CD4-positive, alpha-beta T cell treated with Interleukin-21 for 1 hour (primary cell): ENCODE measurements at places on chromosomes 11 and 22.

GRCh38 chr11:12677131-12677530, 2.9 kb downstream of the TEAD1 start:
- DNase-seq: no peak

DNA sequence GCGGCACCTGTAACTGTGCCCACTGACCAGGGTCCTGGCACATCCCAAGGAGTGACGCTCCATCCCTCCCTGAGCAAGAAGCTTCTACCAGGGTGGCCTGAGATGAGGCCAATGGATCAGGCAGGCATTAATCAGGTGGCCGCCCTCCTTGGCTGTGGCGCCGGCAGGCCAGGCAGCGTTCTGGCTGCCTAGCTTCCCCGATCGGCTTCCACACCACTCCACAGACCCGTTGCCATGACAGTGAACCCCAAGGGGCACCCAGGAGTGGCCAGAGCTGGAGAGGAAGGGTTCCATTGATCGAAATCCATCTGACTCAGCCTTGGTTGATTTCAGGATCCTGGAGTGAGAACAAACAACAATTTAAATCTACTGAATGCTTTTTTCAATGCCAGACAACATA, 20.5 kb downstream of the LRRC55 start:
- no peak for DNase-seq

- peak; percentile 42 for DNase-seq
These were observed 499 bp downstream of the ATL3 start for GRCh38 chr11:63670433-63671321.

- DNase-seq: no peak
These were observed 95.7 kb downstream of the NAV2 start for GRCh38 chr11:19808076-19808911.

- no peak for DNase-seq
These were observed 17.1 kb downstream of the KDM2A start for GRCh38 chr11:67136156-67136555.

DNA sequence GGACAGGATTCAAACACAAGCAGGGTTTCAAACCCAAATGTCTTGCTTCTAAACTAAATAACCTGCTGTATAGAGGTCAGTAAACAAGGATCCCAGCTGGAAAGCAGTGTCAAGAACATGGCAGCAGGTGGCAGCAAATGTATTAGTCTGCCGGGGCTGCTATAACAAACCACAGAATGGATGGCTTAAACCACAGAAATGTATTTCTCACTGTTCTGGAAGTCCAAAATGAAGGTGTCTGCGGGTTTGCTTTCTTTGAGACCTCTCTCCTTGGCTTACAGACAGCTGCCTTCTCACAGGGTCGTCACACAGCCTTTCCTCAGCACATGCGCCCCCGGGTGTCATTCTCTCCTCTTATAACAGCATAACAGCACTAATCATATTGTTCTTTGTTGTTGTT, 65.1 kb upstream of the LRRC55 start:
- DNase-seq: no peak

GRCh38 chr22:40203572-40203971, 25.8 kb downstream of the TNRC6B start:
- DNase-seq: peak; percentile 57

DNA sequence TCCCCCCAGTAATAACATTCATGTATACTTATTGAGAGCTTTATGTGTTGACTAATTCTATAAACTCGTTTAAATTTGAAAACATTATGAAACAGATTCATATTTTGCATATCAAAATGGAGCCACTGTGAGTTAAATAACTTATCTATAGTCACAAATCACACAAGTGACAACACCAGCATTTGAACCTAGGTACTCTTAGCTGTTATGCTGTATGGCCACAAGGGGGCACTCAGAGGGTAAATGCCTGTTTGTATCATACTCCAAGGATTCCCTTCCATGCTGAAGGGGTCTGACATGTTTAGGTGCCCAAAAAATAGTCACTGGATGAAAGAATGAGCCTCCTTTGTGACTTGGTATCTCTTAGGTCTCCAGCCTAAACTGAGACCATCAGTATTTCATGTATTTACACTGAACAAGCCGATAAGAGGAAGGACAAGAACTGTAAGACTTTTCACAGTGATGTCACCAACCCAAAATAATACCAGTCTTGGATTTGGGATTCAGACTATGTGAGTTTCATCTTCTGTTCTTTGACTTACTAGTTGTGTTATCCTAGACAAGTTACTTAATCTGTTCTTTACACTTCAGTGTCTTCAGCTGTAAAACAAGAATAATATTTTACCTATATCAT, 12.2 kb upstream of the OR52D1 start:
- DNase-seq: peak; percentile 47

- no peak for DNase-seq
These were observed 66.1 kb downstream of the PANX1 start for GRCh38 chr11:94194712-94195111.

- DNase-seq: no peak
These were observed 118.8 kb downstream of the MPPED1 start for GRCh38 chr22:43530349-43531201.

- DNase-seq: no peak
These were observed 6.2 kb upstream of the LDLRAD3 start for GRCh38 chr11:35937700-35938099.

GRCh38 chr11:65454696-65455456, 32.3 kb downstream of the NEAT1 start:
- peak; percentile 86 for DNase-seq

DNA sequence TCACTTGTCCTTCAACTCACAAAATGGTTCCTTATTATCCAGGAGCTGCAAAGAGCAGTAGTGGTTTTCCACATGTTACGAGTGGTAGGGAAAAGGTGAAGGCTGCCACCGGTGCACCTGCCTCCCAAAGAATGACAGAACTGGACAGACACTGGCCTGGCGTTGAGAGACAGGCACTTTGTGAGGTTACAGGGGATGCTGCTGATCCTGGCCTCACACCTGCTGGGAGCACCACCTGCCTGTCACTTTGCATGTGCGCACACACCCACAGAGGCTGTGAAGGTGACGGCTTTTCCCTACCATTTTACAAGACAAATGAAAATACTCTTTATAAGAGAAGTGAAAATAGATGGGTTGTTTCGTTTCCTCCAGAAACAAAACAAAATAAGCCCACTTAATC, 175.3 kb upstream of the B3GAT1 start:
- no peak for DNase-seq

GRCh38 chr11:42521994-42522393, 789.8 kb upstream of the API5 start:
- no peak for DNase-seq

- DNase-seq: no peak
These were observed 73.2 kb upstream of the TCF20 start for GRCh38 chr22:42343531-42344081.

GRCh38 chr11:47033439-47033838, 96.9 kb downstream of the CSTPP1 start:
- DNase-seq: no peak

DNA sequence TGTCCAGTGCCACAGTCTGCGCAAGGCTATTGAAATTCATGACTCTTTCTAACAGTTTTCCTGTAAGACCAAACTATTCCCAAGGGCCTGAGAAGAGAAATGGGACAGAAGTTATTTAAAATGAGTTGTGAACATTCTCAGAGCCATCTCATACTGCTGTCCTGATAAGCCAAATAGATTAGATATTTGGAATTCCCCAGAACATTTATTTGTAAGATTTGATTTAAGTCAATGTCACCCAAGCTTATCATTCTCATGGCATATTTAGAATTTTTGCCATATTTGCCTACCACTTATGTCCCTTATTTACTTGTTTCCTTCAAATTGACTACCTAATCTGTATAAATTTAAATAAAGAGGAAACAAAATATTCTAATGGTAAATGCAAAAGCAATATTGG, 82.4 kb downstream of the NAV2 start:
- DNase-seq: no peak

DNA sequence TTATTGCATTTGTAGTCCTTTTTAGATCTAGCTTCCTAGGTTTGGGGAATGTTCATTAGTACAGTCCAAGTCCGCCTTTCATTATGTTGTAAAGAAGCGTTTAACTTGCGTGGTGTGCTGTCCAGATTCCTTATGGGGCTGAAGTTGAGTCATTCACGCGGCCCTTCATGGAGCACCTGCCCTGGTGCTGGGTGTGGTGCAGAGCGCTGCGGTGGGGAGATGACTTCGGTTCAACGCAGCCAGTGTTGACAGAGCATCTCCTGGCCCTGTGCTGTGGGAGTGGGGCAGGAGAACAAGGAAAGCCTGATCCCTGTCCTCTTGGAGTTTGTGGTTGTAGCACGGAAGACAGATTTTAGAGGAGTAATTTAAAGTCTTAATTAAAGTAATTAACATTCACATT, 152.0 kb downstream of the TBC1D22A start:
- no peak for DNase-seq

DNA sequence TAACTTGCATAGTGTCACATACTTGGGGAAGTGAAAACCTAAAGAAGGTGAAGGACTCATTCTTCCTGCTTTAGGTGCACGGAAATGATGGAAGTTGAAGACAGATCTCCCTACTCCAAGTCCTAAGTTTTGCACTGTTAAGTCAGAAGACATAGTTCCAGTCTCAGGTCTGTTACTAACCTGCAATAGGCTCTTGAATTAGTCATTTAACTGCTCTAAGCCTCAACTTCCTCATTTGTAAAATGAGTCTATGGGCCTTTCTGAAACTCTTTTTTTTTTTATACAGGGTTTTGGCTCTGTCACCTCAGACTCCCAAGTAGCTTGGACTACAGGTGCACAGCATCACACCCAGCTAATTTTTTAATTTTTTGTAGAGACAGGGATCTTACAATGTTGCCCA, 30.8 kb upstream of the POU2AF1 start:
- peak; percentile 2 for DNase-seq

DNA sequence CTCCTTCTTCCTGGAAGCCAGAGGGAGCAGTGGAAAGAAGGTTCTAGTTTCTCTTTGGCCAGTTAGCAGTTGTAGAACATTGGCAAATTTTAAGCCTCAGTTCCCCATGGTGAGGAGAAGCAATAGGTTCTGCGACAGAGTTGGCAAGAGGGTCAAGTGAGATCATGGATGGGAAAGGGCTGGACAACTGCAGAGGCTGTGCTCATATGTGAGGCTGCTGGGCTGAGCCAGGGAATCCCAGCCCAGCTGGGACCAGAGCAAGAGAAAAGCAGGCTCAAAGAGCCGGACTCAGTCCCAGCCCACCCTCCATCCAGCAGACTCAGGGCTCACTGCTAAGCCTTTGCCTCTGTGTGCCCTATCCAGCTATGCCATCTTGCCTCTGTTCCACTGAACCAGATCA, 66.8 kb upstream of the MYOD1 start:
- DNase-seq: no peak

DNA sequence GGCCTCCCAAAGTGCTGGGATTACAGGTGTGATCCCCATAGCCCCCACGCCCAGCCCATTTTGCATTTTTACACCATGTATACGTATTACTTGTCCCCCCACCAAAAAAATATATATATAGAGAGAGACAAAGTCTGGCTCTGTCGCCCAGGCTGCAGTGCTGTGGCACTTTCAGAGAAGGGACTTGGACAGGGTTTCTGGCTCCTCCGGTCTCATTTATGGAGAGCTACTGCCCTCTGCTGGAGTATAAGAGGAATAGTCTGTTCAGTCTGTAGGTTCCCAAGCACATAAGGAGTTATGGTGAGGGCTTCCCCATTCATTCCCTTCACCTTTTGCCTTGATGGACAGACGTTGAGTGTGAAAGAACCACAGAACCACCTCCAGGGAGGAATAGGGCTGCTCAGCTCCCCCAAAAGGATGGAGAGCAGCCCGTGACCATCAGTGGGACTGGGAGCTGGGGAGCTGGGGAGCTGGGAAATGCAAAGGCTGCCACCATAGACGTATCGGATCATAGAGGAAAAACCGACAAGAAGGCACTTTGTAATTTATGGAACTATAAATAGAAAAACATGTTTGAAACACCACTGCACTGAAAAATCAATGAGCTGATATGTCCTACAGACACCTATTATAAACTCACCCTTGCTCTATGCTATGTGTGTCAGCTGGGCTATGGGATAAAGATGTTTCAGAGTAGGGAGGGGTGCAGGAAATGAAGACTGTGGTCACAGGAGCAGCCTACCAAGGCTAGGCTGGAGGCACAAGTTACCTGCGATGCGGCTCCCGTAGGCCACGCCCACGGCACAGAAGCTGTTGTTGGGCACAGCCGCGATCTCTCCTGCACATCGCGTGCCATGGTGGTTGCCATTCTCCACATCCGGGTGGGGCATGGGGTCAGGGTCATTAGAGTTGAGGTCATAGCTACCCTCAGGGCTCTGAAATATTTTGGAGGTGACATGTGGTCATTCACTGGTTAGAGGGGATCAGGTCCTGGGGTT, 5.2 kb downstream of the PCSK7 start:
- DNase-seq: peak; percentile 80

- DNase-seq: no peak
These were observed 11.6 kb downstream of the CDPF1 start for GRCh38 chr22:46238541-46238940.

- no peak for DNase-seq
These were observed 288.3 kb upstream of the ZC3H12C start for GRCh38 chr11:109804911-109805310.

- DNase-seq: no peak
These were observed 37.4 kb downstream of the DUSP8 start for GRCh38 chr11:1534682-1535081.

GRCh38 chr22:45554040-45554406, 51.3 kb downstream of the FBLN1 start:
- DNase-seq: no peak

DNA sequence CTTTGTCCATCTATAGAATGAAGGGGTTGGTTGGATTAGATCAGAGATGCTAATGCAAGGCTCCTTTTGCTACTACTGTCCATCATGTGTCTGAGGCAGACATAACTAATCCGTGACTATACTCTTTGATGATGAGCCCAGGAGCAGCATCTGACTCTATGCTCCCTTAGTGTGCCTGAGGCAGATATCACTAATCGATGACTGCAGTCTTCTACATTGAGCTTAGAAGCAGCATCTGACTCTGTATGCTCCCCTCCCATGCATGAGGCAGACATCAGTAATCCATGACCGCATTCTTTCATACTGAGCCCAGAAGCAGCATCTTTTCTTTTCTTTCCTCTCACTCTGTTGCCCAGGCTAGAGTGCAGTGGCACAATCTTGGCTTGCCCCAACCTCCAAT, 4.2 kb downstream of the TCN2 start:
- DNase-seq: no peak

- DNase-seq: no peak
These were observed 26.5 kb upstream of the NECTIN1 start for GRCh38 chr11:119755356-119756071.

- no peak for DNase-seq
These were observed 453.5 kb downstream of the LRRC4C start for GRCh38 chr11:41005986-41006385.

- DNase-seq: no peak
These were observed at the start of gene CCDC89 for GRCh38 chr11:85685820-85686459. Gene CCDC89 (minus strand): TSS chr11:85686195. CDS start chr11:85686130, 65 bp downstream.

GRCh38 chr11:46455834-46456233, 64.3 kb upstream of the CHRM4 start:
- no peak for DNase-seq

DNA sequence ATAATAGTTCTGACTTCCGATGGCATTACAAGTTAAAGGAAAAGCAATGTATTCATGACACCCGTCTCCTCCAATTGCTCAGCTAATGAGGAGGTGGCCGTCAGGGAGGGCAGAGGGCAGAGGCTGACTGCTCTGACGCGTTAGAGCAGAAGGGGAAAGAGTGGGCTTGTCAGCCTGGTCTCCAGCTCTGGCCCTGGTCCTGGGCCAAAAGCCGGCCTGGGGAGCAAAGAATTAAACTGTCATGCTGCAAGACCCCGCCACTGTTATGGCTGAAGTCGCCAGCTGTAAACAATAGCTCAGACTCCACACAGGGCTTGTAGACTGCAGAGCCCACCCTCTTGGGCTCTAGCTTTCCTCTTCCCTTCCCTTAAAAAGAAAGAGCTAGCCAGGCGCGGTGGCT, 119.7 kb downstream of the NAT10 start:
- DNase-seq: no peak
